CD4-positive, alpha-beta T cell (primary cell): ENCODE measurements at places on chromosomes 3 and 15. TPM values are rescaled to one million over a fixed set of nuclear protein-coding genes. Genes with fewer than 3 reads are reported as not detected.

The ABHD2 gene
- total RNA-seq: 36.0 TPM

The HEG1 gene
- 32.6 TPM for total RNA-seq

The BNC1 gene
- total RNA-seq: not detected

The GPR176 gene
- not detected for total RNA-seq

The ACAN gene
- not detected for total RNA-seq

The GXYLT2 gene
- not detected for total RNA-seq
